Stimulated activated CD4-positive, alpha-beta T cell treated with anti-CD3 and anti-CD28 coated beads, Interleukin-2, amount 100 ng/mL, for 24 hours (primary cell): ENCODE measurements at places on chromosomes 3 and 15.

DNA sequence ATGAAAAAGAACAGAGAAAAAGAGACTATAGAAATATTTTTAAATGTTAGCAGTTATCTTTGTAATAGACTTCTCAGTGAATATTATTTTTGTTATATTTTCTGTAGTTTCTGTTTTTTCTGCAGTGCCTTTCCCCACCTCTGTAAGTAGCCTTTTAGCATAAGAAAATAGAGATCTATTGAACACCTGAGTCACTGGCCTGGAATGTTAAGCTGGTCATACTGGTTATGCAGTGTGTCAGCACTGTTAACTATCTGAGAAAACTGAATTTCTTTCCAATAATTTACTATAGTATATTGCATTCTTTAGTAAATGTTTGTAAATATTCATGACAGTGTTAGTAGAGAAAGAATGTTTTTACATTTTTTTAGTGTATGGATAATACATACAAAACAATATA lies 79.8 kb downstream of the NECTIN3 start:
- DNase-seq = no peak

- DNase-seq = no peak
Observed at GRCh38 chr3:196169836-196170240, 41.4 kb downstream of the ZDHHC19 start.

DNA sequence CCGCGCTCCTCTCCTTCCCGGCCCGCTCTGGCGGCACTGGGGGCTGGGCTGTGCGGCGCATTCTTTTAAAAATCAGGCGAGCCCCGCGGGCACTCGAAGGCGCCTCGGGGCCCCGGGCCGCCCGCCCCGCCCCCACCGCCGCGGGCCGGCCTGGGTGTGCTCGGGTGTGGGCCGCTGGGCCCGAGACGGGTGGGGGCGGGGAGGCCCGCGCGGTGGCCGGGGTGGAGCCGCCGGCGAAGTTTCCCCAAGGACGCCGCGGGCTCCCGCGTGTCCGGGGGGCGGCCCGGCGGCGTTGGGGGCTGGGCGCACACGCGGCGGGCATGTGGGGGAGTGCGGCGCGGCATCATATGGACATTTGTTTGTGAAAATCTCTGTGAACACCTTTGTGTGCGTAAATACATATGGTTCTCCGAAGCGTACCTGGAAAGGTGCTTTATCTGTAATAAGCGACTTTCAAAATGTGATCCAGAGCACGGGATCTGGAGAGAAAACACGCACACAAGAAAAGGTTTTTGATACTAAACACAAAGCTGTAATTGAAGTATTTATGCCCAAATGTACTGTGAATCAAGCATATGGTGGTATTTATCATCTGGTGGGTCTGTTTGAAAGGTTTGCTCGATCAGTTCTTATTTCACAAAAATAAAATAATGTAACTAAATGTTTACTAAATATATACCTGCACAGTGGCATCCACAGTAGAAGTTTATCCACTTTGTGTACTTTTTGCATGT lies 612 bp upstream of the TBL1XR1 start:
- peak; percentile 67 for DNase-seq

- DNase-seq = peak; percentile 91
Observed at GRCh38 chr15:45429941-45430792, 51.8 kb upstream of the GATM start.

GRCh38 chr15:52103217-52104207 lies 9.1 kb downstream of the BCL2L10 start:
- no peak for DNase-seq

DNA sequence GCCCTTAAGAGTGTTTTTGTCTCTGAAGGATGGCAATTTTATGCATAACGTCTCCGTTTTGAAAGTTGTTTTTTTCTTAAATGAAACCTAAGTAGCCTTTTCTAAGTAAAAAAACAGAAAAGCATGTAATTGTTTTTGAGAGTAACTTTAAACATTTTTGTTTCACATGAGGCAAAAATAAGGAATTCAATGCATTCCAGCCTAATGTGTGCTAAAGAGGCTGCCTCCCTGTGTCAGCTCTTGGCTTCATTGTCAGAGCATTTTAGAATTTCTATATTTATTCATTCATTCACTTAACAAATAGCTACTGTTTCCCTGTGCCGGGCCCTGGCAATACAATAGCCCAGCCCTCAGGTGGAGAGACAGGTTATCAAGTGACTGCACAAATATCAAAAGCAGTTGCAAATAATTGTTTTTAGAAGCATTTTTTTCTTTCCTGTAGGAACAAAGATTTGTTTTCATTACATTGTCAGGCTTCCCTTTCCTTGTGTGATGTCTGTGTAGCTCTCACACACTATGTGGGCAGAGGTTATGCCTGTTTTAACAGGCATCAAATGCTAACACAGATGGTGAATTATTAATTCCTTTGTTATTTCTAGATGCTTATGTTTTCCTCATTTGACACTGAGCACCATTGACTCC lies 81.9 kb downstream of the CCK start:
- no peak for DNase-seq

DNA sequence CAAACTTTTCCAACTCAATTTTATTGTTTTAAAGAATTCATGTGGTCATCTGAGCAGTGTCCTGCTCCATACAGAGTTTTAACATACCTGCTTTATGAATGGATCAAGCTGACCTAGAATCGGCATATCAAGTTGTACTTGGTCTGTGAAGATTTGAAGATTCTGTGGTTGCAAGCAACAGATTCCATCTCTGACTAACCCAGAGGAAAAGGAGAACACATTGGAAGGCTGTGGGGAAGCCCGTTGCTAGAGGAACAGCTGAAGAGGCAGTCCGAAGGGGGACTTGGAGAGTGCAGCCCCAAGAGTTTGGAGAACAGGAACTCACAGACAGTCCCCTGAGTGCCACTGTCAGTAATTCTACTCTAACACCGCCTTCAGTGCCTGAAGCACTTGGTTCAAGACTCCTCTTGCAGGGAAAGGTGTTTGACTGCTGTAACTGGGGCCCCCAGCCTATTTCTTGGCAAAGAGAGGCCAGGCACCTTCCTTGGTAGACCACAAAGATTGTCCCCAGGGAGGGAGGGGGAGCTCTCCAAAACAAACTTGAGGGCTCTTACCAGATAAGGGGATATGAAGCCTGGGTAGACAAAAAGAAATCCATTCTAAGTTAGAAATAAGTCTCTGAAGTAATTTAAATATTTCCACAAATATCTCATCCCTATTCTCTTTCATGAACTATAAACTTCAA lies 88.8 kb downstream of the LARS2 start:
- no peak for DNase-seq

- no peak for DNase-seq
Observed at GRCh38 chr3:197828-198491, 1.4 kb downstream of the CHL1 start.

DNA sequence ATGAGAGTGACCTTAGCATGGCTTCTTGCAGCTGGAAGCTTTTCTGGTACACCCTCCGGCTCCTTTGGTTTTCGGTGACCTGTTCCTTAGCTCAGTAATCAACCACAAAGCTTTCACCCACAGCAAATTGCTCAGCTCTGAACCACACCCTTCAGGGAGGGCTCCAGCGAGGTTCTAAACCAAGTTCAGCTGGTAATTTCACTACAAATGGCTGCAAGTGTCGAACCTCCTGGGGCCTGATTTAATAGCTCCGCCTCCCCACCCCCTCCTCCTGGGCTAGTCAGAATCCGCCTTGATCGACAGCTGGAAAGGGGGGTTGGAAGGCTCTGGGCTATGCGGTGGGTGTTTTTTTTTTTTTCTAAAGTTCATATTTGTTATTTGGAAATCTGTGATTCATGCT lies 150.9 kb upstream of the MCTP2 start:
- no peak for DNase-seq

- no peak for DNase-seq
Observed at GRCh38 chr3:182618085-182618732, 175.1 kb upstream of the ATP11B start.
